ENCODE measurements at places on chromosomes 11 and 22. TPM values are rescaled to one million over a fixed set of nuclear protein-coding genes. Genes with fewer than 3 reads are reported as not detected.

GRCh38 chr11:119258180-119258579 lies 52.0 kb downstream of the CBL start:
- no peak overlapping the region for H3K27ac ChIP-seq
- no peaks in the 10 kb centered on the region for H3K27me3 ChIP-seq
- no peaks in the 10 kb centered on the region for H3K36me3 ChIP-seq
- H3K4me3 ChIP-seq: no peak overlapping the region
- no peak for DNase-seq
- peaks cover 8% of the 10 kb centered on the region for H3K4me1 ChIP-seq

DNA sequence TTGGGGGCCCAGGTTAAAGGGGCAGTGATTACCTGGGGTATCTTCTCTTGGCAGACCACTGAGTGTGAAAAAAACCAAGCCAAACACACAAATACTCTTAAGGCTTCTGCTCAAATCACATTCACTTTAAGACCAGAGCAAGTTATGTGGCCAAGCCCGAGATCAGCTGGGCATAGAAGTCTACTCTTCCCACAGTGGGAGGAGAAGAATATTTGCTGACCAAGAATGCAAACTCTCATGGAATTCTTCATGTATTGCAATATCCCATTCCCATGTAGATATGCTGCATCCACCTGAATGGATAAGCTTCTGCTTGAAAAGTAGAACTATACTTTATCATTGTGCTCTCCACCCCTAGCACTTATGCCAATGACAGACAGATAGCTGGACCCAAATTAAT lies 37.1 kb upstream of the C11orf87 start:
- DNase-seq: no peak
- H3K27ac ChIP-seq: no peak overlapping the region
- H3K27me3 ChIP-seq: no peaks in the 10 kb centered on the region
- no peaks in the 10 kb centered on the region for H3K4me1 ChIP-seq
- H3K36me3 ChIP-seq: no peaks in the 10 kb centered on the region
- H3K4me3 ChIP-seq: no peak overlapping the region

GRCh38 chr11:114254571-114255146 lies 41.5 kb upstream of the NNMT start:
- no peak overlapping the region for H3K27ac ChIP-seq
- no peak overlapping the region for H3K4me3 ChIP-seq
- peaks cover 33% of the 10 kb centered on the region for H3K4me1 ChIP-seq
- H3K27me3 ChIP-seq: no peaks in the 10 kb centered on the region
- peaks cover 58% of the 10 kb centered on the region for H3K36me3 ChIP-seq
- DNase-seq: no peak

- no peak overlapping the region for H3K4me3 ChIP-seq
- H3K36me3 ChIP-seq: no peaks in the 10 kb centered on the region
- H3K27ac ChIP-seq: no peak overlapping the region
Measured at GRCh38 chr11:70487756-70488155, 89.4 kb downstream of the CTTN start.

DNA sequence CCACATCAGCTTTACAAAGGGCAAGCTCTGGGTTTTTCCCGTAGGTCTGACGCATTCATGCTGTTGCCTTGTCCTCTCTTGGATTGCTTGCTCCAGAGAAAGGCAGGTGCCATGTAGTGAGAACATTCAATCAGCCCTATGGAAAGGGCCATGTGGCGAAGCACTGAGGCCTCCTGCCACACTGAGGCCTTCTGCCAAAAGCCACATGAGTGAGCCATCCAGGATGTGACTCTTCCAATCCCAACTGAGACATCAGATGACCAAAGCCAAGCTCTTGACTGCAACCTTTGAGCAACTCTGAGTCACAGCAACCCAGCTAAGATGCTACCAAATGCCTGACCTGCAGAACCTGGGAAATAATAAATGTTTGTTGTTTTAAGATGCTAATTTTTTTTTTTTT lies 9.0 kb upstream of the PANX3 start:
- no peaks in the 10 kb centered on the region for H3K27me3 ChIP-seq
- H3K36me3 ChIP-seq: no peaks in the 10 kb centered on the region
- H3K27ac ChIP-seq: no peak overlapping the region
- no peak for DNase-seq
- no peak overlapping the region for H3K4me3 ChIP-seq
- no peaks in the 10 kb centered on the region for H3K4me1 ChIP-seq

GRCh38 chr22:37016134-37016910 lies 2.9 kb downstream of the TST start:
- no peak overlapping the region for H3K4me3 ChIP-seq
- H3K27ac ChIP-seq: no peak overlapping the region
- no peaks in the 10 kb centered on the region for H3K27me3 ChIP-seq

GRCh38 chr22:21755851-21756284 lies 20.3 kb upstream of the YPEL1 start:
- no peak for DNase-seq
- no peaks in the 10 kb centered on the region for H3K27me3 ChIP-seq
- peaks cover 28% of the 10 kb centered on the region for H3K4me1 ChIP-seq
- H3K36me3 ChIP-seq: peaks cover 28% of the 10 kb centered on the region
- H3K27ac ChIP-seq: peak overlapping the region; percentile 34

DNA sequence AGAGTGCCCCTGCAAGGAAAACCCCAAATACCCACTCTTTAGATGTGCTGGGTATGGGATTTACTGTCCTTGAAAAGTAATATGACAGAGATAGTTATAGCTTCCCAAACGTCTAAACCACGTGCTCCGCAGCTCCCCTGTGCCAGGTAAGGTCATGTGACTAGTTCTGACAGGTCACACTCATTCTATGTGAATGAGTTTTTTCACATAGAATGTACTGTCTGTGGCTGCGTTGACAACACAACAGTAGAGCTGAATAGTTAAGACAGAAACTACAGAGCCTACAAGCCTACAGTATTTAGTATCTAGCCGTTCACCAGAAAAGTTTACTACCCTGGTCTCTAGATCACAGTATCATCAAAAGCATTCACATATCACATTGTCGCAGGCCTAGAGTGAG lies 236.2 kb downstream of the ETS1 start:
- no peak overlapping the region for H3K27ac ChIP-seq
- H3K27me3 ChIP-seq: no peaks in the 10 kb centered on the region
- no peak for DNase-seq
- H3K4me1 ChIP-seq: no peaks in the 10 kb centered on the region
- H3K4me3 ChIP-seq: no peak overlapping the region

DNA sequence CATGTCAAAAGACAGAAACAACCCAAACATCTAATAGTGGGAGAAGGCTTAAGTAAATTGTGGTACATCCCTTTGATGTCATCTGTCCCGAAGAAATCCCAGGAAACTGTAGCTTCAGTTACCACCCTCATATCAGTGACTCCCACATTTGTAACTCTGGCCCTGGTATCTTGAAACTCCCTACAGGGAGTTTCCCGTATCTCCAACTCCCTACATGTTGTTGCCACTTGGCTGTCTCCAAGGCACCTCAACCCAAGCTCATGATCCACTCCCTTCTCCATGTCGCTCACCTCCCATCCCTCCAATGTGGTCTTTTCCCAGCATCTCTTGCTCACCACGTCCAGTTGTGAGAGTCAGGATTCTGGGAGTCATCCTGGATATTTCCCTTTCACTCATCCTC lies 68.1 kb downstream of the CACNG2 start:
- H3K27me3 ChIP-seq: no peaks in the 10 kb centered on the region
- no peaks in the 10 kb centered on the region for H3K4me1 ChIP-seq
- H3K36me3 ChIP-seq: no peaks in the 10 kb centered on the region
- no peak for DNase-seq

GRCh38 chr22:17159504-17159951 lies 451 bp upstream of the HDHD5 start:
- H3K27ac ChIP-seq: peak overlapping the region; percentile 91
- H3K4me3 ChIP-seq: peak overlapping the region; percentile 65
- H3K4me1 ChIP-seq: peaks cover 26% of the 10 kb centered on the region

- no peaks in the 10 kb centered on the region for H3K36me3 ChIP-seq
- DNase-seq: no peak
- H3K27ac ChIP-seq: no peak overlapping the region
- H3K27me3 ChIP-seq: no peaks in the 10 kb centered on the region
- no peak overlapping the region for H3K4me3 ChIP-seq
Measured at GRCh38 chr22:33472462-33473344, 414.5 kb upstream of the SYN3 start.

GRCh38 chr11:46918083-46918787 lies at the start of gene LRP4:
Gene LRP4 (minus strand): TSS chr11:46918550. CDS start chr11:46918379, 171 bp downstream.
- peak within 1 kb of the TSS; percentile 59 for H3K27ac ChIP-seq
- DNase-seq: peak; percentile 92
- no peaks in the 10 kb centered on the region for H3K36me3 ChIP-seq
- peaks cover 39% of the 10 kb centered on the region for H3K4me1 ChIP-seq
- H3K27me3 ChIP-seq: peaks cover 24% of the 10 kb centered on the region

GRCh38 chr11:115224551-115224950 lies 279.7 kb downstream of the CADM1 start:
- no peaks in the 10 kb centered on the region for H3K27me3 ChIP-seq
- DNase-seq: no peak
- no peaks in the 10 kb centered on the region for H3K36me3 ChIP-seq
- H3K4me1 ChIP-seq: no peaks in the 10 kb centered on the region

- no peak for DNase-seq
- no peaks in the 10 kb centered on the region for H3K4me1 ChIP-seq
- H3K4me3 ChIP-seq: no peak overlapping the region
- no peaks in the 10 kb centered on the region for H3K36me3 ChIP-seq
- H3K27ac ChIP-seq: no peak overlapping the region
Measured at GRCh38 chr11:7428196-7428595, 57.1 kb upstream of the OLFML1 start.

DNA sequence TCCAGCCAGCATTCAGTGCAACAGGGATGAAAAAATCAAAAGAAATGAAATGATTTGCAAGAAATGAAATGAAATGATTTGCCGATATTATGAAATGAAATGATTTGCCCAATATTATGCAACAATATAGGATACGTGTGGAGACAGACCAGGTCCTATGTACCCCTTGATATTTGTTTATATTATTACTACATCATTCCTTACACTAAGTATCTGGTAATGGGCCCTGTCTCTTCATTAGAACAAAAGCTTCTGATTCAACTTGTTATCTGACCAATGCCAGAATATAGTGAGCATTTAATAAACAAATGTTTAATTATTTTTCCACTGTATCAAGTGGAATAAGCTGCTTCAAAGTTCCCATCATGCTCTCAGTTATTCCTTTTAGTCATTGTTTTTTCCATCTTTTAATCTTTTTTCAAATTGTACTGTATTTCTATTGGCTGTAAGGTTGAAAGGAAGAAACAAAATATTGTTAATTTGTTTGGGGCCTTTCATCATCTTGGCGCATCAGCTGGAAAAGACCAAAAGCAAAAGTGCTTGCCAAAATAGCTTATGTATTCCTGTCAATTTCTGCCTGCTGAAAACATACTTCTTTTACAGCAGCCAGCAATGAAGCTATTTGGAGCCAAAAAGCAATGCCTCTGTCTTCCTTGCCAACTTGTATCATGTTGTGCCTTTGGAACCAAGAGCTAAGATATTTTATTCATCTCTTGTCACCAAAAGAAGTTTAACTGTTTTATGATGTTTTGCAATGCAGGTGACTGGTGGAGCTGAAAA lies 2314.9 kb downstream of the LRRC4C start:
- no peaks in the 10 kb centered on the region for H3K36me3 ChIP-seq
- no peak overlapping the region for H3K4me3 ChIP-seq
- H3K4me1 ChIP-seq: no peaks in the 10 kb centered on the region
- H3K27me3 ChIP-seq: no peaks in the 10 kb centered on the region

DNA sequence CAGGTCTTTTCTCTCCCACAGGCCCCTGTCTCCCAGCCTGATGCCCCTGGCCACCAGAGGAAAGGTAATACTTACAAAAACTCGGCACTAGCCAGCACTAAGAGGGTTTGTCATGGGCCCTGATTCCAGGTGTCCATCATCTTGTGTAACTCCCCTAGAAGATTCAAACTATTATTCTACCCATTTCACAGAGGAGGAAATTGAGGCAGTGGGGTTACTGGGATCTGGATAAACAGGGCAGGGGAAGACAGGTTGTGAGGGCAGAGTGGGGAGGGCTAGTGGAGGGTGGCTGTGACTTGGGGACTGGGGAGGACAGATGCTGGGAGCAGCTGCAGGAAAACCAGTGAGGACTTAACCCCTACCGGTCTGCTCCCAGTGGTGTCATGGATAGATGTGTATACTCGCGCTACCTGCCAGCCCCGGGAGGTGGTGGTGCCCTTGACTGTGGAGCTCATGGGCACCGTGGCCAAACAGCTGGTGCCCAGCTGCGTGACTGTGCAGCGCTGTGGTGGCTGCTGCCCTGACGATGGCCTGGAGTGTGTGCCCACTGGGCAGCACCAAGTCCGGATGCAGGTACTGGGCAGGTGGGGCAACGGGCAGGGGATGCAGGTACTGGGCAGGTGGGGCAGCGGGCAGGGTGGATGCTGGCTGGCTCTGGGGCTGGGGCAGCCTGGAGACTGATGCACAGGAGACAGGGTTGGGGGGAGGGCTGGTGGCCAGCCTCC lies 1.2 kb downstream of the VEGFB start:
- H3K4me3 ChIP-seq: peak overlapping the region; percentile 86
- H3K4me1 ChIP-seq: peaks cover 59% of the 10 kb centered on the region
- no peaks in the 10 kb centered on the region for H3K27me3 ChIP-seq
- H3K36me3 ChIP-seq: no peaks in the 10 kb centered on the region

AAMDC gene
- 29.3 TPM for total RNA-seq

CRYBB2 gene
- not detected for total RNA-seq

MIOX gene
- total RNA-seq: not detected

MMP1 gene
- 10.7 TPM for total RNA-seq

LGR4 gene
- total RNA-seq: 4.6 TPM

CDCA5 gene
- total RNA-seq: 1.8 TPM

SAA4 gene
- total RNA-seq: not detected

MTA2 gene
- total RNA-seq: 58.8 TPM

YAP1 gene
- 201 TPM for total RNA-seq

Measured in upper lobe of left lung (tissue), 6 donors.